ENCODE measurements at places on chromosomes 16 and 17. TPM values are rescaled to one million over a fixed set of nuclear protein-coding genes. Genes with fewer than 3 reads are reported as not detected.

- H3K4me1 ChIP-seq = no peaks in the 10 kb centered on the region
- DNase-seq = peak; percentile 79
- H3K27me3 ChIP-seq = no peaks in the 10 kb centered on the region
- peaks cover 6% of the 10 kb centered on the region for H3K36me3 ChIP-seq
Measured at GRCh38 chr17:4940555-4941318, 669 bp downstream of the RNF167 start.

DNA sequence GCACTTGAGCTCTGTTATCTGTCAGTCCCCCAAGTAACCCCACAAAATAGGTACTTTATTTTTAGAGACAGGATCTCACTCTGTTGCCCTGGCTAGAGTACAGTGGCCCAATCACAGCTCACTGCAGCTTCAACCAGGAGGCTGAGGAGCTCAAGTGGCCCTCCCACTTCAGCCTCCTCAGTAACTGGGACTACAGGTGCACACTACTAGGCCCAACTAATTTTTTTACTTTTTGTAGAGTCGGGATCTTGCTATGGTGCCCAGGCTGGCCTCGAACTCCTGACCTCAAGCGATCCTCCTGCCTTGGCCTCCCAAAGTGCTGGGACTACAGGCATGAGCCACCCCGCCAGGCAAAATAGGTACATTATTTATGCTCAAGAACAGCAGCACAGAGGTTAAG is 99.6 kb downstream of the MGAT5B start:
- no peak for DNase-seq
- no peak overlapping the region for H3K27ac ChIP-seq
- no peaks in the 10 kb centered on the region for H3K36me3 ChIP-seq
- no peak overlapping the region for H3K4me3 ChIP-seq
- H3K27me3 ChIP-seq = no peaks in the 10 kb centered on the region

- H3K27me3 ChIP-seq = no peaks in the 10 kb centered on the region
- no peak overlapping the region for H3K4me3 ChIP-seq
- no peaks in the 10 kb centered on the region for H3K4me1 ChIP-seq
- H3K36me3 ChIP-seq = no peaks in the 10 kb centered on the region
Measured at GRCh38 chr16:6857575-6857974, 475.1 kb upstream of the RBFOX1 start.

- no peaks in the 10 kb centered on the region for H3K27me3 ChIP-seq
- no peak for DNase-seq
- H3K36me3 ChIP-seq = peaks cover 7% of the 10 kb centered on the region
- H3K4me1 ChIP-seq = no peaks in the 10 kb centered on the region
Measured at GRCh38 chr16:58177353-58177710, 20.6 kb downstream of the CSNK2A2 start.

- H3K27ac ChIP-seq = no peak overlapping the region
- H3K4me1 ChIP-seq = no peaks in the 10 kb centered on the region
- no peaks in the 10 kb centered on the region for H3K36me3 ChIP-seq
- H3K4me3 ChIP-seq = no peak overlapping the region
- no peaks in the 10 kb centered on the region for H3K27me3 ChIP-seq
Measured at GRCh38 chr17:33939959-33940358, 315.1 kb upstream of the CCL2 start.

DNA sequence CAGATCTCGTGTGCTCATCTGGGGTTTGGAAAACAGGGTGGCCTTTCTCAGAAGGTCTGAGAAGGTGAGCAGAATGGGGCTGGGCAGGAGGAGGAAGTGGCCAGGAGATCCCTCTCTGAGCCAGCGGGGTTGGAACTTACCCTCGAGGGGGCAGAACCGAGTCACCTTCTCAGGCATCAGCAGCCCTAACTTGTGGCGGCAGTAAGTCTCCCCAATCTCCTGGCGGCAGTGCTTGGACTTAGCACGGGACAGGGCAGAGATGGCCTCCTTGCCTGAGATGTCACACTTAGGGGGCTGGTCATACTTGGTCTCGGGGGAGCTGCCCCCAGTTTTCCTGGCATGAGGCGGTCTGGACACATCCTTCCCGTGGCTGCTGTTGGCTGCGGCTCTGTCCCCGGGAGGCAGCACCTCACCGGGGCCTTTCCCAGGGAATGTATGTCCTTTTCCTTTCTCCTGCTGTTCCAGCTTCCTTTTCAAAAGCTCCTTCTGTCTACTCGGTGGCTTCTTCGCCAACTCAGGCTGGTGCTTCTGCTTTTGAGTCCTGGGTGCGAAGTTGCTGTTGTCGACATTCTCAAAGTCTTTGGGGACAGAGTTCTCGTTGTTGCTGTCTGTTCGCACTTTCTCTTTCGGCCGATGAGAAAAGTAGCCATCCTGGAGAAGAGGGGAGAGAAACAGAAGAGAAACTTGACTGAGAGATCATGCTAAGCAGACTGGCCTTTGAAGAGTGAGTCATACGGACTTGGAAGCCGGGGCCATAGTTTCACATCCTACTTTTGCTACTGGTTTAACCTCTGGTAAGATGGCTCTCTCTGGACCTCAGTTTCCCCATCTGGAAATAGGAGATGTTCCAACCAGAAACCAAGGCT is 211.7 kb downstream of the XYLT1 start:
- no peaks in the 10 kb centered on the region for H3K27me3 ChIP-seq
- no peak overlapping the region for H3K4me3 ChIP-seq
- no peak for DNase-seq
- H3K36me3 ChIP-seq = no peaks in the 10 kb centered on the region
- no peaks in the 10 kb centered on the region for H3K4me1 ChIP-seq
- H3K27ac ChIP-seq = no peak overlapping the region

GRCh38 chr17:50169881-50170459 is 4.2 kb downstream of the SGCA start:
- no peak for DNase-seq

DNA sequence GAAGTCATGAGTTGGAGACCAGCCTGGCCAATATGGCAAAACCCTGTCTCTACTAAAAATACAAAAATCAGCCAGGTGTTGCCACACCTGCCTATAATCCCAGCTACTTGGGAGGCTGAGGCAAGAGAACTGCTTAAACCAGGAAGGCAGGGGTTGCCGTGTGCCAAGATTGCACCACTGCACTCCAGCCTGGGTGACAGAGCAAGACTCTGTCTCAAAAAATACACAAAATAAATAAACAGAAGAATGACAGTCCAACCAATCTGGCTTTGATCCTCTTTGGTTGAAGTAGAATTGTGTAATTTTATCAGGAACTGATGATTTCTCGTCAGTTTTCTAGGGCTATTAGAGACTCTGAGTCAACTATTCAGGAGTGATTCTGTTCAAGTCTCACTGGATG is 79.4 kb downstream of the SLC5A11 start:
- no peaks in the 10 kb centered on the region for H3K27me3 ChIP-seq
- H3K4me1 ChIP-seq = peaks cover 21% of the 10 kb centered on the region
- H3K36me3 ChIP-seq = peaks cover 14% of the 10 kb centered on the region
- DNase-seq = peak; percentile 75
- H3K4me3 ChIP-seq = no peak overlapping the region
- no peak overlapping the region for H3K27ac ChIP-seq

ICAM2 gene
- 5.5 TPM for total RNA-seq

MLKL gene
- total RNA-seq = 6.0 TPM

FN3KRP gene
- 14.7 TPM for total RNA-seq
